T-helper 22 cell (primary cell): ENCODE measurements at places on chromosomes 3 and 15.

DNA sequence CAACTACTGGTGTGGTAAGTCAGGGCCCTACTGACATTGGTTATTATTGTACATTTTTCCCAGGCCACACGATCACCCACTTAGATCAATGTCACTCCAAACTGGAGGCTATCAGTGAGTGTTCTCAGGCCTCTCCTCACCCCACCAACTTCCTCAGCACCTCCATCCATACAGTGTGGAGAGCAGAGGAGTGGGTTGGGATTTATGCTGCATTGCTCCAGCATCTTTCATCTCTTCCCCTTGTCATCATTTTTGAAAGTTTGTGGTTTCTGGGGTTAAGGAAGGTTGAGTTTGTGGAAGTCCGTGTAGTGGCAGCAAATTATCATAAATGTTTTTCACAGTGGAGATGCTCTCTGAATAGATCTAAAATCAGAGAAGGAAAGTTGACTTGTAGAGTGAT is 60.2 kb downstream of the TLNRD1 start:
- DNase-seq = no peak

DNA sequence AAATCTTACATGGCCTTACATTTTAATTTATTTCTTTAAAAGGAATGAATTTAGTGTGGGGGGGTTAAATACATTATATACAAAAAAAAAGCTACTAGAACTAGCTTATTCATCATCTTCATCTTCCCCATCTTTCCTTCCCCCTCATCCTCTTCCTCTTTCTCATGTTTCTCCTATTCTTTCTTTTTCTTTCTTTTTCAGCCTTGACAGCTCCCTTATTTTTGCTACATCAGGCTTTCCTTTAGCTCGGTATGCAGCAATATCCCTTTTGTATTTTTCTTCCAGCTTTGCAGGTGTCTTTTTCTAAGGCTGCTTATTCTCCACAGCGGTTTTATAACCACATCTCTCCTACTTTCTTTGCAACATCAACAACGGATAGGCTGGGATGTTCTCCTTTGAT is 41.3 kb upstream of the PDE8A start:
- DNase-seq = no peak

GRCh38 chr3:141240687-141241615 is 9.3 kb downstream of the PXYLP1 start:
- no peak for DNase-seq

GRCh38 chr3:53255423-53255774 is 423 bp downstream of the TKT start:
- DNase-seq = no peak

GRCh38 chr3:170137986-170138385 is 43.5 kb downstream of the PHC3 start:
- DNase-seq = no peak

- DNase-seq = no peak
These were observed 604 bp downstream of the ISL2 start for GRCh38 chr15:76337059-76337695.

- no peak for DNase-seq
These were observed 34.0 kb downstream of the LYZL4 start for GRCh38 chr3:42376344-42376798.

GRCh38 chr3:150790629-150791028 is 27.7 kb upstream of the SIAH2 start:
- no peak for DNase-seq

- DNase-seq = peak; percentile 58
These were observed 1.5 kb downstream of the SNRPN start for GRCh38 chr15:24956111-24956838.

GRCh38 chr3:124174910-124175874 is 183.3 kb upstream of the ROPN1 start:
- DNase-seq = no peak

DNA sequence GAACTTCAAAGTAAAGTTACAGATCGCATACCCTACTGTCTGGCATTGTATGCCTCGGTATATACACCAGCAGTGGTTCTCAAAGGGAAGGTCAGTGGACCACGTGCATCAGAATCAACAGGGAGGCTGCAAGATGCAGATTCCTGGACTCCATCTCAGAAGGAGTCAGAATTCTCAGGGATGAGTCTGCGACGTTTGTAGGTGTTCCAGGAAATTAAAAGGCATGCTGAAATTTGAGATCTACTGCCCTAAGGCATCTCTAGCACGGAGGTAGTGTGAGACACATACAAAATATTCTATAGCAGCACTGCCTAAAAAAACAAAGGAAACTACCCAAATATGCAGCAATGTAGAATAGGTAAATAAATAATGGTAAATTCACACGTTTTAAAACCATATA is 136.8 kb upstream of the BNIP2 start:
- no peak for DNase-seq

DNA sequence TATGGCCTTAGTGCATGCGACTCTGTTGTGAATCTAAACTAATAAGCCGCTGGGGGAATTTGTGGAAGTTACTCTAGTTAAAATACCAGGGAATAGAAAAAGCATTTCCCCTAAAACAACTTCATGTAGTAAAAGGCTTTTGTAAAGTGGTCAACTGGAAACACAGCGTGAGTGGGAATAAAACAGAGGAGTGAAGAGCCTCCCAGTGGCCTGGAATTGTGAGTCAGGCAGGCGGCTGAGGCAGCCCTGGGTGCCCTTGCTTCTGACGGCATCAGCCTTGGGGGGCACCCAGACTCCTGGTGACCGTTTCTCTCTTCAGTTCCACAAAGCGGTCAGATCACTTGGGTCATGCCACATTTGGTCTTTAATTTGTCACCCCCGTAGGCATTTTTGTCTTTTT is 108.4 kb downstream of the GHSR start:
- DNase-seq = no peak

- DNase-seq = no peak
These were observed 646 bp downstream of the IQCB1 start for GRCh38 chr3:121834157-121834670.

GRCh38 chr15:38252481-38253350 is at the start of gene SPRED1:
TSS of gene SPRED1 (plus strand) at chr15:38252836. CDS start at chr15:38253186, 350 bp downstream.
- DNase-seq = peak; percentile 1

DNA sequence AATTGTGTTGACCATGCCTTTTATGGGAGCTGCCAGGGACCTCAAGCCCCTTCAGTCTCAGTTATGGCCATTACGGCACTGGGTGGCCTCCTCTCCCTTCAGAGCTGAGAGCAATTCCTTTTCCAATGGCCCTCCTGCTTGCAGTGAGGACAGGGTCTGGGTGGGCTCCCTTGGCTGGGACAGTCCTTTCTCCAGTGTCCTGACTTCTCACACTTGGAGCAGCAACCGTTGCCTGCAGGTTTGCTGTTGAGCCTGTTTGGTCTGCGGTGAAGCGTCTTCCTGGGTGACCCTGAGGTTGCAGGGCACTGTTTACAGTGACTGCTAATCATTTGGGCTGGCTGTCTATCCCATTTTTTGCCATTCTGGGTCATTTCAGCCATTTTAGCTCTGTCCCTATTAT is 3.5 kb upstream of the CCDC80 start:
- no peak for DNase-seq

DNA sequence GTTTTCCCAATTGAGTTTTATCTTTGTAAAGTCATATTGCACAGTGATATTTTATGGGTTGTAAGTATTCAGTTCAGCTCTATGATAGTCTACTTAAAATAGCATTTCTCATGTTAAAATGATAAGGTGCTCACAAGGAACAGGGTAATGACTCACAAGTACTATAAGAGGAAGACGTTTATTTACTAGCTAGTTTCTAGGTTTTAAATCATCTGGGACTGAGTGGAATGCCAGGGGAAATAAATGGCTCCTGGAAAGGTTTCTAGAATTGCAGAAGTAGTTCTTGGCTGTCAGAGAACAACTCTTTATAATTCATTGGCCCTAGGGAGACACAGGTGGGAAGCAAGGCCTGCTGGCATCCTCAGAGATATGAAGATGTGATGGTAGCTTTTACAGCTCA is 112.8 kb downstream of the CHDH start:
- DNase-seq = no peak

GRCh38 chr3:152270937-152271336 is 2.2 kb downstream of the MBNL1 start:
- DNase-seq = no peak

- no peak for DNase-seq
These were observed 44.1 kb upstream of the CMTM7 start for GRCh38 chr3:32347343-32348125.

DNA sequence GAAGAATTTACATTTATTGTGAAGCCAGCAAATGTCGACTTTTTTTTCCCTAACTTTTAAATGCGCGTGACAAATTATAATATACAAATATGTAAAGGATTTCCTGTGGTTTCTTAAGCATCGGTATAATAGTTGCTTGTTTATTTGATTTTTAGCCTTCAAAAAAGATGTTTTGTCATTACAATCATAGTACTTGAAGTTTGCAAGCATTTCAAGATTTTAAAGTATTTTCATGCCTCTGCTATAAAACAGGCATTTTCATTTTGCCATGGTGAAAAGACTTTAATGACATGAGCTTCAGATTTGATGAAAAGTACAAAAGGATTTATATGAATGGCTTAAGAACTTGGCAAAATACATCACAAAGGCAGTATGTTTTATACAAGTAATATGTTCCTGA is 9.4 kb upstream of the P2RY12 start:
- no peak for DNase-seq

DNA sequence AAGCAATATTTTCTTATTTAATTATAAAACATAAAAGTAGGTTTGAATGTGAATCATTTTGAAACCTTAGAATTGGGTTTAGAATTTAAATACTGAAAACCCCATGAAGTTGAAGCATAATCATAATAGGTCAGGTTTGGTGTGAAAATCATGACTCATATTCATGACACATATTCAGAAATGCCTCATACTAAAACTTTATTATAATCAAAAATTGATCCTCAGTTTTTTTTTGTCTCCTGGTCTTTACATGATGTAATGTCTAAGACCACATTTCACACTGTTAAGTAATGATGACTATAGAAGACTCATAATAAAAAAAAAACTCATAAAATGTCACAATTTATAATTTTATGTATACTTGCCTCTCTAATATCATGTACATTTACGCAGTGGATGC is 190.4 kb downstream of the FOXP1 start:
- DNase-seq = no peak

DNA sequence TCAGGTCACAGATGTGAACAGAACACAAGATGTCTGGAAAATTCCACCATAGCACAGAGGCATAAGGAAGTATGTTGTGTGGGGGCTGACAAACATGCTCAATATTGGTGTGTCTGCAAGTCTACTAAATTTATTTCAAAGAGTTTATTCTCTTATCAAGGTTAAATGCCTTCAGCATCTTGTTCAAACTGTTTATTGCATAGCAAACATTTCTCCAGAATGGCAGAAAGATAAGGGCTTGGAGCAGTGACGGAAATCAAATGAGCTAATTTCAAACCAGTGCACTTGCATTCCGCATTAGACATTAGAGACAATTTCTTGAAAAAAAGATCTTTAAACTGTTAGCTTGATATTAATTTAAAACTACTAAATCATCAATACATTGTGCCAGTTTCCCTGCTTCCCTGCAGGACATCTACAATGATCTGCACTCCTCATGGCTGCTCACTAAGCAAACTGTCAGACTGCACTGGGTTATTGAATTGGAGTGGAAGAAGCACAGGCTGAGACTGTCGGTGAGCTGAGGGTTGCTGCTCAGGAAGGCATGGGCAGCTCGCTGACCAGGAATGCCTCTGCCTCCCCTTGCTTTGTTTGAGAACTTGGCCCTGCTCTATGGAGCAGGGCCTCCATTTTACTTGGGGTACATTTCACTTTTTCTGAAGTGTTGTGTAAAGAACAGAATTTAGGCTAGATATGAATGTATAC is 89.4 kb downstream of the KCNAB1 start:
- no peak for DNase-seq

GRCh38 chr3:10006048-10006761 is 19.6 kb upstream of the EMC3 start:
- DNase-seq = no peak

DNA sequence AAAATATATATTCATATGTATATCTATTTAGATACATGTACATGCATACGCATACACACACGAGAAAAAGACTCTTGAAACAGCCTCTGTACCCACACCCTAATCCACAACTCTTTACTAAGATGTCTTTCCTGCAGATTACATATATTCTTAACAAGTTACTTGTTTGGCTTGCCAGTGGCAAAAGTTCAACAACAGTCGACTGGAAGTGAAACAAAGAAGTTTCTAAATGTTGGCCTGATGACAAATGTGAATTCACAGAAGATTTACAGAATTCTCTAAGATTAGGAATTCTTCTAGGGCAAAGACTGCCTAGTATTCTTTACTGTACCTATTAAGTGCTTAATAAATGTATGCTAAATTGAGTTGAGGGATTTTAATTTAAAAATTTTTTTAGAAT is 116.8 kb downstream of the CDIN1 start:
- no peak for DNase-seq

- no peak for DNase-seq
These were observed 53.1 kb downstream of the LYZL4 start for GRCh38 chr3:42357335-42357734.

DNA sequence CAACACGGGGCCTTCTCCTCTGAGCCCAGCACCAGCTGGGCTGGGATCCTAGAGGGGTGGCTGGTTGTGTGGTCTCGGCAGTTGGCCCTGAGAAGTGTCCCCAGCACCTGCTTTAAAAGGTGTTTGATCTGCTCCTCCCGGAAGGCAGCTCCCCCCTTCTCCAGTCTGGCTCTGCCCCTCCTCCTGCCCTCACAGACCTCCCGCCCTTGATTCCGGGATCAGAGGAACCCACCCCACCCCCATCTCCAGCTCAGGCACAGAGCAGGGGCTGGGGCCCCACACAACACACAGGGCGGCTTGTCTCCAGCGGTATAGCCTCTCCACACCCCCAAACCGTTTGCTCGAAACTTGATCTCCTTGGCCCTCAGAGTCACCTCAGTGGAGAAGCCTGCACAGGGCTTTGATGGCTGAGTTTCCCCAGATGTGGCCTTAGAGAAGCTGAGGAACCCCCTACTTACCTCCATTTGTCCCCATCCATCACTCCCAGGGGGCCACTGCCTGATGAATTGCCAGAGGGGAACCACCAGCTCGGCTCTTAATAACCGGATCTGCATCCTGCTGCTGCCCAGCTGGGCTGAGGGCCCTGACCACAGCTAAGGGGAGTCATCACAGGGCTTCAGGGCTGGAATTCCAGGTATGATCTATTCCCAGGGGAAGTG is 6.4 kb upstream of the STRA6 start:
- no peak for DNase-seq

DNA sequence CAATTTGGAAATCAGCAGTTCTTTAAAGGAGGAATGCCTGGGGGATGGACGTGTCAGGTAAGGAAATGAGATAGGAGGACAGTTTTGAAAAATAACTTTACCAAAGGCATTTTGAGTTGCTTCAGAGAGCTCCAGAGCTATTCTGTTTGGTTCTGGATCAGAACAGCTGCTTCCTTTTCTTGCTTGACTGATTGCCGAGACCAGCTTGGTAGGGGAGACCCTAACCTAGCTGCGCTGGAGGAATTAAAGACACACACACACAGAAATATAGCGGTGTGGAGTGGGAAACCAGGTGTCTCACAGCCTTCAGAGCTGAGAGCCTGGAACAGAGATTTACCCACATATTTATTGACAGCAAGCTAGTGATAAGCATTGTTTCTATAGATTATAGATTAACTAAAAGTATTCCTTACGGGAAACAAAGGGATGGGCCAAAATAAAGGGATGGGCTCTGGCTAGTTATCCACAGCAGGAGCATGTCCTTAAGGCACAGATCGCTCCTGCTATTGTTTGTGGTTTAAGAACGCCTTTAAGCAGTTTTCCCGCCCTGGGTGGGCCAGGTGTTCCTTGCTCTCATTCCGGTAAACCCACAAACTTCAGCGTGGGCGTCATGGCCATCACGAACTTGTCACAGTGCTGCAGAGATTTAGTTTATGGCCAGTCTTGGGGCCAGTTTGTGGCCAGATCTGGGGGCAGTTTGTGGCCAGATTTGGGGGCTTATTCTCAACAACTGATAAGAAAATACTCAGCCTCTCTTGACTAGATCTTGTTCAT is 556.0 kb downstream of the ROBO1 start:
- DNase-seq = no peak

GRCh38 chr3:31815006-31815405 is 166.1 kb downstream of the OSBPL10 start:
- DNase-seq = no peak
